ENCODE measurements at places on chromosomes 1 and 21. TPM values are rescaled to one million over a fixed set of nuclear protein-coding genes. Genes with fewer than 3 reads are reported as not detected.

DNA sequence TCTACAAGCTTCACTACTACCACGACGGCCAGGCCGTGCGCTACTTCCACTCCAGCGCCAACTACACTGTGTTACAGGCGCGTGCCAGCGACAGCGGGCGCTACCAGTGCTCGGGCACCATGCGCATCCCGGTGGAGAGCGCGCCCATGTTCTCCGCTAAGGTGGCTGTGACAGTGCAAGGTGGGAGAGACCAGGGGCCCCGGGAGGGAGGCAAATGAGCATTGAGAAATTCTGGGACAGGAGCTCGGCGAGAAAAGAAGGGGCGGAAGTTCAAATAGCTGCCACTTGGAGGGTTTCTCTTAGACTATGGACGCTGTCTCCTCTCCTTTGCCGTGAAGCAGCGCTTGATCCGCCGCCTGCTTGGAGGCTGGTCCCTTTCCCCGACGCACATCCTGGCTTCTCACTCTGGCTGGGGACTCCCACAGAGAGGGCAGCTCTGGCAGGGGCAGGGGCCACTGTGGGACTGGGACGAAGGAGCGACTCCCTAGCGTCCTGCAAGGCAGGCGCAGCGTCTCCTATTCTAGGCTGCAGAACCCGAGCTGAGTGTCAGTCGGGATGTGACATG lies 4.6 kb downstream of the FCRLB start:
- DNase-seq: peak; percentile 34

- DNase-seq: no peak
These were observed 266.0 kb downstream of the SPATA17 start for GRCh38 chr1:217897100-217897499.

- no peak for DNase-seq
These were observed 605.0 kb upstream of the PKN2 start for GRCh38 chr1:88079036-88079435.

SMIM11 gene
- 12.1 TPM for total RNA-seq

GRCh38 chr1:4172644-4173599 lies 272.9 kb upstream of the C1orf174 start:
- no peak for DNase-seq

UBE4B gene
- total RNA-seq: 66.2 TPM

C1orf122 gene
- total RNA-seq: 39.0 TPM

- no peak for DNase-seq
These were observed 118.0 kb upstream of the MARK1 start for GRCh38 chr1:220409771-220410595.

DNA sequence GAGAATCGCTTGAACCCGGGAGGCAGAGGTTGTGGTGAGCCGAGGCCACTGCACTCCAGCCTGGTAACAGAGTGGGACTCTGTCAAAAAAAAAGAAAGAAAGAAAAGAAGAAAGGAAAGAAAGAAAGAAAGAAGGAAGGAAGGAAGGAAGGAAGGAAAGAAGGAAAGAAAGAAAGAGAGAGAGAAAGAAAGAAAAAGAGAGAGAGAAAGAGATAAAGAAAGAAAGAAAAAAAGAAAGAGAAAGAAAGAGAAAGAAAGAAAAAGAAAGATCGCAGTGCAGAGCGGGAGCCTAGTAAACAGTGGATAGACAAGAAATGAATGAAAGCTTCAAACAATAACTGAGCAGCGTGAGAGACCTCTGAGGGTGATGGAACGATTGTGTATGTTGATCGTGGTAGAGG lies 20.6 kb upstream of the GRHL3 start:
- no peak for DNase-seq

DNA sequence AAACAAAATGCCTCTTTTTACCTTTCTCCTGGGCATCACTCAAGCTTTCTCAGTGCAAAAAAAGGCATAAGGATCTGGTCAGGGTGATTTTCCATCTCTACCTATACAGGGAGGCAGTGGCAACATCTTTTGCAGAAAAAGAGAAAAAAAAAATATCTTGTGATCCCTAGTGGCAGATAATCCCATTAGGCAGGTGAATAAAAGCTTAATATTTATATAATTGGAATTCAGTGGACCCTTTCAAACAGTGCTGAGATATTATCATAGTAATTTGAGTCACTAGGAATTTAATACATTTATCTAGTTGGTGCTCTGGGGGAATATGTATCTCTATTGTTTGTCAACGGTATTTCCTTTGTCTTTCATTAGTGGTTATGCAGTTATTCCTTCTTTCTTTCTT lies 29.9 kb upstream of the CXADR start:
- DNase-seq: no peak

GRCh38 chr1:230026572-230026971 lies 40.5 kb upstream of the GALNT2 start:
- peak; percentile 42 for DNase-seq

DNA sequence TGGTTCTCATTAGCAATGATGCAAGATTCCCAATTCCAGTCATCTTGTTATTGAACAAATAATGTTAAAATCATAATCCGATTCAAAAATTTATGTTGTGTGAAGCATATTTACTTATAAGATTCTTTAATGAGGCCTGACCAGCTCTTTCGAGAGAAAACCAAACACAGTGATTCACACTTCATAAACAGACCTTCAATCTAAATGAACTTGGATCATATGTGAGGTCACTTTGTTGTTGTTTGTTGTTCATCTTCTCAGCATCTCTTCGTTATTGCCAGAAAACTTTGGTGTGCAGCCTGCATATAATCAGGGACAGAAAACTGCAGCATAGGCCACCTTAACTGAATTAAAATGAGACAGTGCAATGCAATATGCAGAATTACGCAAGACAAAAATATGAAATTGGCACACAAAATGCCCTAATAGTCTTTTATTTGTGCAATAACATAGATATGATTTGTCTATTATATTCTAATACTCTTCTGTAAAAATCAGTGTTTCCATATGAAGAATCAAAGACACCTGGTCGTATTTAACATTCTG lies 30.1 kb downstream of the NCAM2 start:
- DNase-seq: no peak

DNA sequence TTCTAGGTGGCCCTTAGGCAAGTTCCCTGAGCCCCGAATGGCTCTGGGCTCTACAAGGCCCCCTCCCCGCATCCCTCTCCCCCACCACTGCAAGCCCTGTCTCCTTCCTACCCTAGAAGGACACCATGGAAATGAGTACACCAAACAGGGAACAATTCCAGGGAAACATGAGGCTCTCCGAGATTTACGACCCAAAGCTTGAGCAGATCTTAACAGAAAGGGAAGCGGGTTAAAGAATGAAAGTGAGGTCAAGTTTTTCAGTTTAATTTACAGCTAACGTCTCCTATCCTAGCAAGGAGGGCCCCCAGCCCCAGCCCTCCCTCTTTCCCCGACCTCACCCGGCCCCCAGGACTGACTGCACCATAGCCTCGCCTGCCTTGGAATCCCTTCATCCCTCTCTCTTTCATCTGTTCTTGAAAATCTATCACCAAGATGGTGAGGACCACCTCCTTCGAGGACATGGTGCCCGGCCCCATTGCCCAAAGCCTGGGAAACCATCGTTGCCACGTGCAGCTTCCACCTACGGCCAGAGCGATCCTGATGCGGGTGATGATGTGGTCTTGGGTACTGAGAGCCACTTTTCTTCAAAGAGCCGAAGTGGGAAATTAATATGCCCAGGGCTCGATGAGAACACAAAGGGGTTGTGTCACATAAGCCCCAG lies 30.5 kb downstream of the SIM2 start:
- DNase-seq: no peak

GRCh38 chr1:76763738-76764137 lies 103.5 kb upstream of the ST6GALNAC5 start:
- DNase-seq: no peak

DNA sequence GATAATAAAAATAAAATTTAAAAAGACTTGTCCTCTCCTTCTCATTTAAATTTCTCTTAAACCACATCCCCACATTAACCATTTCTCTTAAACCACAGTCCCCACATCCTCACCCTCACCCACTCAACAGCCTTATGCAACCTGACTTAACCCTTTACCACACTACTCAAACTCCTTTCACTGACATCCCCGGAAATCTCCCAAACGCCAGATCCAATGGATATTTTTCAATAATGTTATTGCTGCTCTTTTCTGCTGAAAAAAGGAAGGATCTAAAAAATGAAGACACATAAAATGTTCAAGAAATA lies 54.2 kb upstream of the EEIG2 start:
- DNase-seq: no peak

IVL gene
- total RNA-seq: not detected

- DNase-seq: no peak
These were observed 422.9 kb downstream of the SETD4 start for GRCh38 chr21:35637431-35637830.
